ENCODE measurements at places on chromosomes 1 and 21.

- DNase-seq: no peak
Measured at GRCh38 chr1:31207046-31207445, 32.6 kb downstream of the NKAIN1 start.

GRCh38 chr1:70475023-70475422, 64.0 kb downstream of the CTH start:
- DNase-seq: peak; percentile 37

GRCh38 chr1:230216896-230217295, 149.9 kb downstream of the GALNT2 start:
- DNase-seq: no peak

GRCh38 chr1:67723620-67724019, 38.6 kb downstream of the GADD45A start:
- DNase-seq: peak; percentile 49

DNA sequence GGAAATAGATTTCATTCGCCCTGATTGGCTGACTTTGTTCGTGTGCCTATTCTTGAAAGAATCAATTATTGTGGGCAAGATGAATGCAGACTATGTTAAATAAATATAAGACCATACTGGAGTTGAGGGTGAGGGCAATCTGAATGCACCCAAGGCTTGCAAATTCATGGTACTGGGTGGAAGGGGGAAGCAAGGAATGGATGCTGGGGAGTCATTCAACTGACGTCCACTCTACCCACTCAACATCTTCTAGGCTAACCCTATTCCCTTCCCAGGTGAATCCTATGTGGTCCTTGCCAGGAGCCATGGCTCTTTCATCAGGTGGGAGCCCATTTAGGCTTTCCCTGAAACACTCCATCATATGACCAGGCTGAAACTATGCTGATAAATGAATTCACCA, 5.7 kb upstream of the CYP4B1 start:
- no peak for DNase-seq

Measured in fibroblast of skin of right quadriceps (primary cell).